ENCODE measurements at places on chromosomes 11 and 22.

DNA sequence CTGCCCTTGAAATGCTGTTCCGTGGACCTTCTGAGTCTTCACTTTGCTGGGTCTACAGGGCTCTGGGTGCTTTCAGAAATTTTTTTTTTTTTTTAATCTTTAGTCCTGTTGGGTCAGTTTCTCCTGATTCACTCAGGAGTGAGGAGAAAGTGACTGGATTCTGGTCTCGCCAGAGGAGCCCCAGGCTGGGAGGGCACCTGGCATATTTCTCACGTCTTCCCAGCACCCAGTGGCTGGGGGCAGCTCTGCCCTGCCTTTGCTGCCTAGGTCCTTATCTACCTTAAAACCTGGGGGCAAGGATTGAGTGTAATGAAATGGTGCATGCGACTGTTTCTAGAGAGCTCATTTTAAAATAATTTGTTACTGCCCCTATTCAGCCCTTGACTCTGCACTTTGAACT is 23.3 kb downstream of the SAMM50 start:
- no peak for DNase-seq

DNA sequence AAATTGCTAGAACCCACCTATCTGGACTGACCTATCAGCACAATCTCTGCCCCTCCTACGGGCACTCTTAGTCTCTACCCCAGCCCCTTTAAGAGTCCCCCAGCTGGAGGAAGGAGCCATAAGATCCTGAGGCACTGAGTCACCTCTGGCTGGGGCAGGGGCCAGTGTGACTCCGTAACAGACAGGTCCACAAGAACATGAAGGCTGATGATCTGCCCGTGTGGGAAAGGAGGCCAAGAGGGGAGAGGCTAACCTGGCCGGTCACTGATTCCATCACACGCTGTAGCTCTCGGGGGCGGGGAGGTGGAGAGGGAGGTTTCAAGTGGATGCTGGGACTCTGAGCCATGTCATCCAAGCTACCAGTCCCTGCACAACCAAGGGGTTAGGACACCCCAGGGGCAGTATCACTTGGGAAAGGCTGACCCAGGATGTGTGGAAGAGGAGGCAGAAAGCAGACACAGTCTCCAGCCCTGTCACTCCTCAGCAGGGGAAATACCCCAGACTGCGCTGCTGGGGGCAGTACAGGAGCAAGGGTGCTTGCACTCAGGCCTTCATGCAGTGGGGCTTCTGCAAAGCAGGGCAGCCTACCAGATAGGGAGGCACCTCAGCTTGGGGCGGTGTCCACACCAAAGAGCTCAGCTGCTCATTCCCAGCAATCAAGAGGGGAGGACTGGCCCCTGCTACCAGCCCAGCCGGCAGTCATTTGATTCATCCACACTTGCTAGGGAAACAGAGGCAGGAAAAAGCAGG is 22.3 kb downstream of the ARHGAP1 start:
- DNase-seq = no peak

DNA sequence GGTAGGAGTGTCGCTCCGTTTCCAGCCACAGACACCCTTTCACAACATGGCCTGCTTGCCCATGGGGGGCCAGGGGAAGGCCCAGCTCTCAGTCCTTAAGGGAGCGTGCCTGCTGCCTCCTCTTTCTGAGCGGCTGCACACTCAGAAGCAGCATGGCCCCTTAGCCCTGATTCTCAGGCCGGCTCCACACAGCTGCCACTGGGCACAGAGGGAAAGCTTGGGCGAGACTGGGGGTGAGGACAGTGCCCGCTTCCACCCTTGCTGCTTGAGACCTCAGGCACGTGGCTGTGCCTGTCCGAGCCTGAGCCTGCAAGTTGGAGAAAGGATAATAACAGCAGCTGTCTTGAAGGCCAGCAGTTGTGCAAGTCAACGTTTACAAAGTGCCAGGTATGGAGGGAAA is 416.3 kb downstream of the SHANK2 start:
- DNase-seq = no peak

DNA sequence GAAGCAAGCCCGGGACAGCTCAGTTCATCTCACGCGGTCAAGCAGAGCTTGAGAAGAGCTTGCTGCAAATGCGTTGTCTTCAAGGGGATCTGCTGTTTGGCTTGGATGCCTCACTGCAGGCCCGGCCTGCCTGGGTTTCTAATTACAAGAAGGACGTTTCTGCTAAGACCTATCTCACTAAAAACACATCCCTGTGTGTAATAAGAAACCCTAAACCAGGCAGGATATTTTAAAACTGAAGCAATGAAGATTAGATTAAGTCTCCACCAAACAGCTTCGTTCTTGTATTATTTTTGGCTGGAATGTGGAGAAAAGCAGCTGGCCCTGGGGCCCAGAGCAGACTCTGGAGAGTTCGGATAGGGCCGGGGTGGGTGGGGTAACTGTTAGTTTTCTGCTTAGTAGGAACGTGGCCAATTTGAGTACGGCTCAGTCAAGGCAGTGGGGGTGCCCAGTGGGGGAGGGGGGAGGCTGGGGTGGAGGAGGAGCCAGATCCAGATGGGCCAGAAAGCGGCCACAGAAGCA is 6.0 kb downstream of the PKNOX2 start:
- no peak for DNase-seq

- no peak for DNase-seq
Observed at GRCh38 chr11:79515781-79516180, 75.0 kb upstream of the TENM4 start.

DNA sequence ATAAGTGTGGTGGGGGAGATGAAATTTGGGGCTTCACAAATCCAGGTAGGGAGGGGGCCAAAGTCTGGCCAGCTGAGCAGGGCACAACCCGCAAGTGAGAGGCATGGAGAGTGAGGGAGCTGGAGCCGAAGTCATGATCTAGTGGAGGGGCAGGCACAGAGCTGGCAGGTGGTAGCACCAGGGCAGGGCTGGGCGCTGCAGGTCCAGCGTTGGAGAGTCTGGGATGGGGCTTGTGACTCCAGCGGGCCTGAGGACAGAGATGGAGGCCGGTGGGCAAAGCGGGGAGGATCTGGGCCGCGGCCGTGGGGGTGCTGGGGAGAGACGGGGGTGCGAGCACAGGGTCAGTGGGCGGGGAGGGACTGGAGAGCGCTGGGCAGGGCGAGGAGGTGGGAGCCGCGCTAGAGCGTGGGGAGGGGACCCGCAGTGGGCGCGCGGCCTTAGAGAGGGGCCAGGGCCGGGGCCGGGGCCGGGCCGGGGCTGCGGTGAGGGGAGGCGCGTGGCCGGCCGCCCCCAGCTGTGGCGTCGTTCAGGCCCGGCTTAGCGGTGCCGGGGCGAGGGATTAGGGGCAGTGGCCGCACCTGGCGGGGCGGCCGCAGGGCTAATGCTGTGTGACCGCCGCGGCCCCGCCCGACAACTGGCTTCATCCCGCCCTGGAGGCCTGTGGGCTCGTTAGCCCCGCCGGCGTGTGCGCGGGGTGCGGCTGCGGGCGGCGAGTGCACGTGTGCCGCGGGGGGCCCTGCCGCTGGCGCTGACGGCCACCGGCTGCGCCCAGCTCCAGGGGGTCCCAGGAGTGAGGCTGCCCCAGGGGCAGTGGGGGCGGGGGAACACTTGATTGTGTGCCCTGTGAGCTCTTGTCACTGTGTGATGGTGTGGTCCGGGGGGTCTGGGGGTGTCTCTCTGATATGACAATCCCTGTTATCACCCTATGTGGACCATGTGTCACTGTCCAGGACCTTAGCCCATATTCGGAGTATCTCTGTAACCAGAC is 23.6 kb upstream of the MYOD1 start:
- DNase-seq = no peak

GRCh38 chr22:35761037-35761436 is 43.4 kb downstream of the APOL5 start:
- DNase-seq = no peak

DNA sequence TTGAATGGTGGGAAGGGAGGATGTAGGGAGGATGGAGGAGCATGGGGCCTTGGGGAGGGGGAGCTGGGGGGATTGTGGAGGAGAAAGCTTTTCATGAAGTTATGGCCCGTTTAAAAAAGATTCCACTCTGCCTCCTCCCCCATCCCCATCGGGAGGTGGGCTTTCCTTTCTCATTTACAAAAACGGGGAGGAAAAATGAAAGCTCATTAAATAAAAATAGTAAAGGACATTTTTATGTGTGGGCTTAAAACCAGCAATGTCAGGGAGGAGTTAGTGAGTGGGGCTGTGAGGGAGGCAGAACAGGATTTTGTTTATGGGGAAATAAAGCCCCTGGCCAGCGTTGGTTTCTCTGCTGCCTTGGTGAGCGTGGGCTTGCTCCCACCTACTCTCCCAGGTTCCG is 83.2 kb downstream of the ZBTB16 start:
- DNase-seq = no peak

- no peak for DNase-seq
Observed at GRCh38 chr11:74648894-74649293, 56.5 kb downstream of the POLD3 start.

DNA sequence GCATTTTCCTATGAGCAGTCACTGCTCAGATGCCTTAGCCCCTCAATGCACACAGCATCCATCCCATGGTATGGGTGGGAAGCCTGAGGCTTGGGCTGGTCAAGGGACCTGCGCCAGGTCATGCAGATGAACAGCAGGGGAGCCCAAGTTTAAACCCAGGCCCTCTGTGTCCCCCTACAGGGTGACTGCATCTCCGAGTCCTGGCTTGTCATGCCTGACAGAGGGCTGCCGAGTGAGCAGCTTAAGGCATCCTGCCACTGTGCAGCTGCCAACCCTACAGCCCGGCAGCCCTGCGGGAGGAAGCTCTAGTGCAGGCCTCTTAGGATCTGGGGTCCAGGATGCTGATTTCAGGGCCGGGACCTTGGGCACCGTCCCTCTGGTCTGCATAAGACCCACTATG is 10.0 kb downstream of the IL2RB start:
- no peak for DNase-seq

DNA sequence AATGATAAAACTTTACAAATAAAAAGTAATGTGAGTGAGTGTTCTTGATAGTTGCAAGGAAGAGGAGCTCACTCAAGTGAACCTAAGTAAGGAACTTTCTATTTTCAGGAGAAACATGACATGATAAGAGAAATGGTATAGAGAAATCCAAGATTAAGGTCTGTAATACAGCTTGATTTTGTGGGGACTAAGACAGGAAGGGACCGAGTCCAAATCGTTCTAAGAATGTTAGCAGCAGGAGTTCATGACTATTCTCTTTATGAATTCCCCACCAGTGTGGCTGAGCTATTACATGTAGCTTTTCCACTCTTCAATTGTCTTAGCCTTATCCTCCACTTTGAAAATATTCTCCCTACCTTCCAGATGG is 698.6 kb upstream of the ARHGAP42 start:
- DNase-seq = no peak

- no peak for DNase-seq
Observed at GRCh38 chr22:24579258-24579601, 13.6 kb downstream of the LRRC75B start.

GRCh38 chr11:96470521-96470920 is 80.7 kb downstream of the JRKL start:
- no peak for DNase-seq

- DNase-seq = no peak
Observed at GRCh38 chr22:16608931-16609330, 16.3 kb upstream of the CCT8L2 start.

DNA sequence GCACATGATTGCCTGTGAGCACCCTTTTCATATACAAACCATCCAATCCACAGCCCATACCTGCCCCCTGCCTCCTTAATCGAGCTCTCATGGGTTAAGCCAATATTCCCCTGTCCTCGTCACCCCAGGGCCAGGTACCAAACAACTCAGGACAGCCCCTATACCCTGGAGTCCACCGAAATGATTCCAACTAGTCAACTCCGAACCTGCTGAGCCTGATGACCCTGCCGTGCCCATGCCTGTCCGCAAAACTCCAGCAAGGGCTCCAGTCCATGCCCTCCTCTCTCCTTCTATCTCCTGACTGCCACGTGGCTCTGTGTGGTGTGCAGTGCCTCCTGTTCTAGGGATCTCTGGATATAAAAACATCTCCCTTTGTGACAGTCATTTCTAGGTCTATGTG is 35.5 kb upstream of the SYT13 start:
- DNase-seq = no peak

- DNase-seq = no peak
Observed at GRCh38 chr11:46661836-46662235, 38.6 kb downstream of the ARHGAP1 start.

DNA sequence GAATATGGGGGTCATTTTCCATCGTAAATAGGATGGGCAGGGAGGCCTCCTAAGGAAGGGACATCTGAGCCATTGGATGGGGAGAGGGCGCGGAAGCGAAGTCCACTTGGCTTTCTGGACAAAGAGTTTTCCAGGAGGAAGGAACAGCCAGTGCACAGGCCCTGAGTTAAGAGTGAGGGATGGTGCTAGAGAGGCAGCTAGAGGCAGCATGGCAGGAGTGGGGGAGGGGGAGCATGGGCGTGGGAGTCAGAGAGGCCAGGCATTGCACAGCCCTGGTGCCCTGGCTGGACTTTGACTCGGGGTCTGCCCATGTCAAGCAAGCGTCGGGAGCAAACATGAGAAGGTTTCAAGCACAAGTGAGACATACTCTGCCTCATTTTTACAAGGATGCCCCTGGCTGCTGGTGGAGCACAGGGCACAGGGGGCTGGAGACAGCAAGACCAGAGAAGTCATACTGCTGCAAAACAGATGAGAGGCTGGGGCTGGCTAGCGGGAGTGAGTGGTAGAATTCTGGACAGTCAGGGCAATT is 9.0 kb downstream of the GNAZ start:
- DNase-seq = no peak

- DNase-seq = no peak
Observed at GRCh38 chr11:119044708-119045107, 12.3 kb downstream of the HYOU1 start.

DNA sequence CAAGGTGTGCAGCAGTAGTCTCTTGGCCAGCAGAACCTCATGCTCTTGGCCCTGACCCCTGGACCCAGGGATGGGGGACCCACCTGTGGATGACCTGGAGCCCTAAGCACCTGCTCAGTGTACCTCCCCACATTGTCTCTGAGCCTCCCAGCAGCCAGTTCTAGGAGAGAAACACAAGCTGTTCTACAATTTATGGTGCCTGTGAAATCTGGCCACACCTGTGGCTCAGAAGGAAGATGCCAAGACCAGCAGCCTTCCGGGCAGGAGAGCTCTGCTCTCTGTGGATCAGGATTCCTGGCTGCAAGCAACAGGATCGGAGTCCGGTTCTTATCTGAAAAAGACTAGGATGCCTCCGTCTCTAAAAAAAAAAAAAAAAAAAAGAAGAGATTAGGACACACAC is 103.6 kb upstream of the ANO1 start:
- DNase-seq = no peak

GRCh38 chr11:1759851-1760220 is 3.9 kb downstream of the CTSD start:
- DNase-seq = no peak

- no peak for DNase-seq
Observed at GRCh38 chr11:111416231-111416960, 37.3 kb upstream of the POU2AF1 start.

DNA sequence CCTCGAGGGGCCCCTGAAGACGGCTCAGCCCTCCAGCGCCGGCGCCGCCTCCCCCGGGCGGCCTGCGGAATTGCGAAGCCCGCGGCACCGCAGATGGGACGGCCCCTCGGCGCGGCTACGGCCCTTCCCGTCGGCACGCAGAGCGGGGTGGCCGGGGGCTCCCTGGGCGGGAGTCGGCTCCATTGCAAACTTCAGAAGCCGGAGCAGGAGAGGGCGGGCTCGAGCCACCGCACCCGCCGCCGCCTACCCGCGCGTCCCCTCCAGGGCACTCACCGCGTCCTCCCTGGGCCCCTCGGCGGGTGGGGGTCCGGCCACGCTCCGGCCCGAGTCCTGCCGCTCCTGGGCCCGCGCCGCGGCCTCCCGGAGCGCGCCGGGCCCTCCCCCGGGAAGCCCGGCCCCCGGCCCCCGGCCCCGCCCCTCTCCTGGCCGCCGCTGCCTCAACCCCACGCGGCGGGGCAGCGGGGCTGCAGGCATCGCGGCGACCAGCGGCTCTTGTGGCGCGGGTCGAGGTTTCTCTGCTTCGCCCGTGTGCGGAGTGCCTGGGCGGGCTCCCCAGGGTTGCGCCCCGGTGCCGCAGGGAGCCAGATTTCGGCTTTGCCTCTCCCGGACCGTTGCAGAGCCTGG is at the start of gene PACSIN3:
PACSIN3 (minus strand) TSS at position 359 of the 624 bp plus-strand sequence. CDS start 3,707 bp downstream, outside the sequence.
- DNase-seq = no peak
